ENCODE measurements at places on chromosomes 13 and 19. TPM values are rescaled to one million over a fixed set of nuclear protein-coding genes. Genes with fewer than 3 reads are reported as not detected.

Gene SAE1
- total RNA-seq, result 107 TPM

Gene FFAR3
- not detected for total RNA-seq

Gene TYROBP
- not detected for total RNA-seq

Gene WASF3
- total RNA-seq, result 18.5 TPM

Gene LGI4
- 1.3 TPM for total RNA-seq

Gene ICAM5
- 9.3 TPM for total RNA-seq

- H3K4me3 ChIP-seq, result no peak overlapping the region
- H3K4me1 ChIP-seq, result no peaks in the 10 kb centered on the region
- no peak for DNase-seq
- H3K27ac ChIP-seq, result no peak overlapping the region
These were observed 8.7 kb downstream of the PLPP2 start for GRCh38 chr19:282501-282900.

DNA sequence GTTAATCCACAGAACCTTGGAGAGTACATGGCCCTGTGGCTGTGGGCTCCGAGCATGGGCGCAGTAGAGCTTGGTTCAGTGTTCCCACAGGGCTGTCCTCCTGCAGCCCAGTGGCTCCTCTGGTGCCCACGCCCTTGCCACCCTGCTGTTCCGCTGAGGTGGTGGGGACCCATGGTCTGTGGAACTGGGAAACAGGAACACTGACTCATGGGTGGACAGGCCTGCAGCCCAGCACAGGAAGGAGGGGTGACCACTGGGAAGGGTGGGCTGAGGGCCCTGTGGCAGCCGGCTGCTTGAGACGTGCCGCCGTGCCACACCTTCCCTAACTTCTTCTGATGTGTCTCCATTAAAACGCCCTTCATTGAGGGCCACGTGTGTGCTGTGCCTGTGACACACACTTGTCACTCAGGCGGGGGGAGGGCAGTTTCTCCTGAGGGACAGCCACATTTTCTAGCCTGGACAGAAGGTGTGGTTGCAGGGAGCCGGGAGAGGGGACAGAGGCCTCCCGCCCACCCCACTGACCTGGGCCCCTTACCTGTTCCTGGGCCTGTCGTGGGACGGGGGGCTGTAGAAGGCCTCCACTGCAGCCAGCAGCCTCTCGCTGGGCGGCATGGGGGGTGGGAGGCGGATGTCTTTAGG, 21.1 kb downstream of the CHERP start:
- no peaks in the 10 kb centered on the region for H3K4me1 ChIP-seq
- no peak overlapping the region for H3K27ac ChIP-seq
- H3K36me3 ChIP-seq, result peaks cover 31% of the 10 kb centered on the region
- no peak overlapping the region for H3K4me3 ChIP-seq
- H3K27me3 ChIP-seq, result no peaks in the 10 kb centered on the region

GRCh38 chr13:30422054-30422839, at the start of gene UBE2L5:
Gene UBE2L5, plus strand, starts transcription at chr13:30422493. Its CDS starts 5,498 bp downstream, at chr13:30427991.
- H3K27me3 ChIP-seq, result no peaks in the 10 kb centered on the region
- peak within 1 kb of the TSS; percentile 92 for H3K27ac ChIP-seq
- DNase-seq, result no peak
- H3K4me1 ChIP-seq, result peaks cover 12% of the 10 kb centered on the region
- peak within 1 kb of the TSS; percentile 81 for H3K4me3 ChIP-seq

GRCh38 chr13:64767054-64767453, 2463.1 kb downstream of the PCDH9 start:
- DNase-seq, result no peak
- no peak overlapping the region for H3K27ac ChIP-seq
- no peak overlapping the region for H3K4me3 ChIP-seq

GRCh38 chr19:19551853-19552192, 13.8 kb downstream of the CILP2 start:
- no peak overlapping the region for H3K4me3 ChIP-seq
- peaks cover 2% of the 10 kb centered on the region for H3K27me3 ChIP-seq
- H3K4me1 ChIP-seq, result peaks cover 38% of the 10 kb centered on the region
- DNase-seq, result no peak

DNA sequence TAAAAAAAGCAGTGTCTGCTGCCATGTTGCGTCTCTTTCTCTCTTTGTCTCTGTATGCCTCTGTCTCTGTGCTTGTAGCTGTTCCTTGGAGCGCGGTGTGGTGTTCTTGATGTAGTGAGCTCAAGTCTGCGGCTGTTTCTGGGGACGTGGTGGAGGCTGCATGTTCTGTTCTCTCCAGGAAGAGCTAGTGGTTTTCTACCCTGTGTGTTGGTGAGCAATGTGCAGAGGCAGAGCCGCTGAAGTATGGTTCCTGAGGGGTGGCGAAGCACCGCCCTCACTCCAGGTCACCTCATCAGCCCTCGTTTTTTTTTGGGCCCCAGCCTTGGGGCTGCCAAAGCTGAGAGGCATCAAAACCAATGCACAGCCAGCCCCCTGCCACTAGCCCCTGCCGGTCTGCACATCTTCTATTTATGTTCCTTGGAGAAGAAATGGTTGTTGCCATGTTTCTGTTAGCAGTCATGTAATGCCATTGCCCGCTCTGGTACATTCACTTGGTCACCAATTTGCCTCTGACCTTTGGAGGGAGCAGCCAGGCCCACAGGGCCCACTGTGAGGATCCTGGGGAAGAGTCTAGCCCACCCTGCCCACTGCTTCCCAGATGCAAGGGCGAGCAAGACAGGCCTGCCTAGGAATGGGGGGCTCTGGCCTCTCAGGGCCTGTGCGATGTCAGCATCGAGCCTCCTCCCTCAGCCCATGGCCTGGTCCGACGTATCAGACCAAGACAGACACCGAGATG, 7.2 kb downstream of the HNRNPL start:
- H3K27ac ChIP-seq, result peak overlapping the region; percentile 24
- no peak for DNase-seq
- H3K4me3 ChIP-seq, result no peak overlapping the region
- H3K4me1 ChIP-seq, result peaks cover 15% of the 10 kb centered on the region
- peaks cover 62% of the 10 kb centered on the region for H3K36me3 ChIP-seq
- no peaks in the 10 kb centered on the region for H3K27me3 ChIP-seq

DNA sequence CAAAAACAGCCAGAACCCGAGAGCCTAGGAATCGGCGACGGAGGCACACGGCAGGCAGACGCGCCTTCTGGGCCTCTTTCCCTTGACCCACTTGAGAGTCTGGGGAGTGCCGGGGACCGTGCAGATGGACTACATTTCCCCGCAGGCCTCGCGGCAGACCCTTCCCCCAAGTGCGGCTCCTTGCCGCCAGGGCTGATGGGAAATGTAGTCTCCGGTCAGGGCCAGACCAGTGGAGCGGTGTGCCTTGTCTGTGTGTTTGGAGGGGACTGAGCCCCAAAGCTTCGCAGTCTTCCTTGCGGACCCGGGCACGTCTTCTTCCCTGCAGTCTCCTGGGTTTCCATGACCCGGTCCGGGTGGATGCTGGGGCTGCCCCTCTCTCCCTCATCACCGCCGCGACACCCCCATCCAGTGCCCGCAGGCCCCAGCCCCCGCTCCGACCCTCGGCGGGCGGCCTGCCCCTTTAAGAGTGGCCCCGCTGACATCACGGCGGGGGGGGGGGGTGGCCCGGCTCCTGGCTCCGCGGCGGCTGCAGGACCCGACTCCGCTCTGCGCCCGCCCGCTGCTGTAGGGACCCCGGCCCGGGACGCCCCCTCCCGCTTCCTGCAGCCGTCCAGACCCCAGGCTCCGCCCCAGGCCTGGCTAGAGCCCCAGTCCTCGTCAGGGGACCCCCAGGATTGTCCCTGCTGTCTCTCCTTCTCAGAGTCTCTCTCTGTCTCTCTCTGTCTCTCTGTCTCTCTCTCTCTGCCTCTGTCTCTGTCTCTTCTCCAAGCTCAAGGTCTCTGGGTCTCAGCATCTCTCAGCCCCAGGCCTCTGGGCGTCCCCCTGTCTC, 758 bp upstream of the CACNG7 start:
- H3K27me3 ChIP-seq, result peaks cover 72% of the 10 kb centered on the region
- peaks cover 5% of the 10 kb centered on the region for H3K36me3 ChIP-seq
- no peak for DNase-seq
- no peak overlapping the region for H3K27ac ChIP-seq
- H3K4me3 ChIP-seq, result peak overlapping the region; percentile 49

DNA sequence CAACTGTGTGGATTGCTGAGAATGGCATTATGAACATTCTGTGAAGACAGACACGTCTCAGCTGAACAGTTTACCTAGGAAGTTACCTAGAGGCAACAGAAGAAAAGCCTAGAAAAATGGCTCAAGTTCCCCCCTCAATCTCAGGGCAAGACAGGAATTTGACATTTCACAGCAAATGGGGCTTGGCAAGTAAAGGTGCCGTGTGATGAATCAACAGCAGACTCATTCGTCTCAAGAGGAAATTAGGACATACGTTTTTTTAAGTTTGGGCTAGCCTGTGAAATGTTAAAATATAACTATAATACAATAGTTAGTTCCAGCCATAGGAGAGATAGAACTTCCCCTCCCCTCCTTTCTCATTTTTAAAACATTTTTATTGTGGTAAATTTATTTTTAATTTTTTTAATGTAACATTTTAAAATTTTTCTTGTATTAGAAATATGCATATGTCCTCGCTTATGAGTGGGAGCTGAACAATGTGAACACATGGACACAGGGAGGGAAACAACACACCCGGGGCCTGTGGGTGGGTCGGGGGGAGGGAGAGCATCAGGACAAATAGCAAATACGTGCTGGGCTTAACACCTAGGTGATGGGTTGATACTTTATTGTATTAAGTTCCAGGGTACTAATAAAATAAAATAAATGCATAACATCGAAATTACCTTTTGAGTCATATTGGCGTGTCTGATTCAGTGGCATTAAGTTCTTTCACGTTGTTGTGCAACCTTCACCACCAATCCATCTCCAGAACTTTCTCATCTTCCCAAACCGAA, 116.0 kb downstream of the COL4A2 start:
- no peaks in the 10 kb centered on the region for H3K27me3 ChIP-seq
- H3K4me1 ChIP-seq, result peaks cover 85% of the 10 kb centered on the region
- H3K4me3 ChIP-seq, result no peak overlapping the region
- peaks cover 28% of the 10 kb centered on the region for H3K36me3 ChIP-seq

GRCh38 chr19:17390665-17391370, 3.2 kb downstream of the CCDC194 start:
- H3K4me3 ChIP-seq, result peak overlapping the region; percentile 89
- no peak for DNase-seq
- no peaks in the 10 kb centered on the region for H3K36me3 ChIP-seq
- H3K27me3 ChIP-seq, result no peaks in the 10 kb centered on the region
- H3K27ac ChIP-seq, result no peak overlapping the region
- peaks cover 10% of the 10 kb centered on the region for H3K4me1 ChIP-seq

- no peak overlapping the region for H3K27ac ChIP-seq
- H3K36me3 ChIP-seq, result peaks cover 38% of the 10 kb centered on the region
- H3K4me1 ChIP-seq, result peaks cover 14% of the 10 kb centered on the region
- no peak overlapping the region for H3K4me3 ChIP-seq
- H3K27me3 ChIP-seq, result no peaks in the 10 kb centered on the region
These were observed 31.8 kb downstream of the PEX11G start for GRCh38 chr19:7456964-7457541.

- no peak overlapping the region for H3K4me3 ChIP-seq
- H3K27me3 ChIP-seq, result peaks cover 16% of the 10 kb centered on the region
- H3K4me1 ChIP-seq, result no peaks in the 10 kb centered on the region
- no peak overlapping the region for H3K27ac ChIP-seq
- DNase-seq, result no peak
These were observed 3.6 kb downstream of the FAM187B start for GRCh38 chr19:35224681-35225571.

- DNase-seq, result no peak
- peaks cover 35% of the 10 kb centered on the region for H3K4me1 ChIP-seq
- no peak overlapping the region for H3K27ac ChIP-seq
These were observed 60.8 kb downstream of the C13orf42 start for GRCh38 chr13:51050021-51050830.

DNA sequence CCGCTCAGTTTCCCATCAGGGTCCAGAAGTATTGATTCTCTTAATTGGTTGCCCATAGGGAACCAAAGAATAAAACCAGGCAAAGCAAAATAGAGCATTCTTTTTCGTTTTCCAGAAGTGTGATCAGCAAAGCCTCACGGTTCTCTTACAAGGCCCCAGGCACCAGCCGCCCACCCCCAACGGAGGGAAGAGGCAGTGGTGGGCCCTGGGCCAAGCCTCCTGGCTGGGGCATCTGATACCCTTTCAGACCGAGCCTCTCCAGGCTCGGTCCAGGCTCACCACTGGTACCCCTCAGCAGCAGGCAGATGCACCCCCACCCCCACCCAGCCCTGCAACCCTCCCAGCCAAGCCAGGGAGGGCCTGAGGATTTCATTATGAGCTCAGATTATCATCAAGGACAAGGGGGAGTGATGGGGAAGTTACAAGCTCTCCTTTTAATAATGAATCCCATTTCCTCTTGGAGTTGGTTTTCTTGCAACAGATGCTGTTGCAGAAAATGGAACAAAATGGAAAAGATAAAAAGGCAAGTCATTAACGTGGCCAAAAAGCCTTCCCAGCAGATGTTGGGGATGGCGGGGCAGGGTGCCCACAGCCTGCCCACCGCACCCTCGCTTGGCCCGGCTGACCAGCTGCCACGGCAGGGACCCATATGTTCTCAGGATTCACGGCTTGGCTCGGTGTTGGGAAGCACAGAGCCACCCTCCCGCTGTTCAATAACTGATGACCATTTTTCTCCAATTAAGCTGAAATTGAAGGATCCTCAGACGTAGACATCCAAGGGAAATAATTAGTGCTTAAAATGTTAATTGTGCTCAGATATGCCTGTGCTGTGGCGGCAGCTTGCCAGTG, 45.9 kb upstream of the KCTD15 start:
- H3K4me3 ChIP-seq, result no peak overlapping the region
- peaks cover 1% of the 10 kb centered on the region for H3K36me3 ChIP-seq
- no peaks in the 10 kb centered on the region for H3K4me1 ChIP-seq
- DNase-seq, result no peak
- H3K27me3 ChIP-seq, result peaks cover 27% of the 10 kb centered on the region
- H3K27ac ChIP-seq, result no peak overlapping the region

DNA sequence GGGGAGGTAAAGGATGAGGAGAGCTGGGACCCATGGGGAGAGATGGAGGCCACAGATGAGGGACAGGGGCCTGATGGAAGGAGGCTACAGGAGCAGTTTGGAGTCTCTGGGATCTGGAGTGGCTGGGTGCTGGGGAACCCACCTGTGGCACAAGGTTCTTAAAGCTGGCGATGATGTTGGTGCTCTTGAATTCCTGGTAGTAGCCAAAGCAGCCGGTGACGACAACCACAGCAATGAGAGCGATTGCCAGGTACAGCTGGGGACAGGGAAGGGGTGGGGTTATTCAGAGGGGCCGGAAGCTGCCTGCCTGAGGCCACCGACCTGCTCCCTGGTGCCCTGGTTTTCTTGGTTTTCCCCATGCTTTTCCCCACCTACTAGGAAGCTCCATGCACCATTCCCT, 2.8 kb downstream of the ATP4A start:
- DNase-seq, result no peak
- no peaks in the 10 kb centered on the region for H3K36me3 ChIP-seq
- H3K4me3 ChIP-seq, result no peak overlapping the region
